ENCODE measurements at places on chromosomes 2 and 18.

DNA sequence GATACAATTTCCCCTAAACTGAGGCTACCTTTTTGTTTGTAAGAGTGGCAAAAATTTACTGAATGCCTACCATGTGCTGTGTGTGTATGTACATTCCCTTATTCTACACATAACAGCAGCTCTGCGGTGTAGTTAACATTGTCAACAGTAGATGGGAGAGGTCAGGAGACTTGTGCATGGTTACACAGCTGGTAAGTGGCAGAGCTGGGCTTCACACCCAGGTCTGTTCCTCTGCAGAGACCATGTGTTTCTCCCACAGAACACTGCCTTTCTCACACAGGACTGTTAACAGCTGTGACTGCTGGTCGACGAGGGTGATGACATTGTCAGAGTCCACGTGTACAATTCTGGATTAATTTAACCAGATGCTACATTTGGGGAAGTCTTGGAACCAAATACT lies 49.1 kb downstream of the EML6 start:
- DNase-seq, result no peak

- DNase-seq, result no peak
These were observed 132.7 kb downstream of the ALPK2 start for GRCh38 chr18:58496231-58496630.

DNA sequence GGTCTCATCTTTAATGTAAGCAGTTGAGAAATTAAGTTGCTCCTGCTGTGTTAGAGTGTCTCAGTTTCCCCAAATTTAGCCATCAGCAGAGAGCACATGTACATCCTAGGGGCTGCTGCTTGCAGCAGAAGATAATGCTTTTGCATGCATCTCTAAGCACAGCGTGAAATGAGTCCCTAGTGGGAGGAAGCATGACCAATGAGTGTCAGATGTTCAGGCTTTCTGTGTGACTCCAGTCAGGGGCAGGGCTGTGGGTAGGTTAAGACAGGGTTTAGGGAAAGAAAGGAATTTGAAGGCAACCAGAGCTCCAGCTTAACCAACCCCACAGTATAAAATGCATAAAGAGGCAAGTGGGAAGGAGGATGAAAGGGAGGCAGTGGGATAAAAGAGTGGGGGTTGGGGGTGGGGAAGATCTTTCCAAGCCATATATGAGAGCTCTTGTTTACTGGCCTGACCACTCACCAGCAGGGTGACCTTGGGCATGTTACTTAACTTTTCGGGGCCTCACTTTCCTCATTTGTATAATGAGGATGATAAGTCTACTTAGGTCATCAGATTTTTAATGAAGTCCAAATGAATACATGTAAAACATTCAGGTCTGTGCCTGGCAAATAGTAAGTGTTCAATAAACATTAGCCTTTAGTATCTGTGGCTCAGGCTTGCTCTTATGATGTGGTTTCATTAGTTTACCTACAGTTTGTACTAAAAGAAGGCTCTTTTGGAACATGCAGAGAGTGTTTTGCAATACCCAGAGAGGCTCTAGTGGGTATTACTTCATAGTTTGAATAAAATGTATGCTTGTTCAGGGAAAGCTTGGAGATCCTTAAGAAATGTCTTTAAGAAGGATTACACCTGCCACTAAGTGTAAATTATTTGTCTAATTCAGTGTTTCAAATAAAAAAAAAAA lies 42.7 kb upstream of the PELI1 start:
- no peak for DNase-seq

GRCh38 chr2:28049416-28049815 lies 158.9 kb downstream of the BABAM2 start:
- no peak for DNase-seq

- no peak for DNase-seq
These were observed 214.0 kb downstream of the SS18 start for GRCh38 chr18:25876330-25876948.

- DNase-seq, result no peak
These were observed 30.8 kb downstream of the ADCY3 start for GRCh38 chr2:24889221-24889620.

DNA sequence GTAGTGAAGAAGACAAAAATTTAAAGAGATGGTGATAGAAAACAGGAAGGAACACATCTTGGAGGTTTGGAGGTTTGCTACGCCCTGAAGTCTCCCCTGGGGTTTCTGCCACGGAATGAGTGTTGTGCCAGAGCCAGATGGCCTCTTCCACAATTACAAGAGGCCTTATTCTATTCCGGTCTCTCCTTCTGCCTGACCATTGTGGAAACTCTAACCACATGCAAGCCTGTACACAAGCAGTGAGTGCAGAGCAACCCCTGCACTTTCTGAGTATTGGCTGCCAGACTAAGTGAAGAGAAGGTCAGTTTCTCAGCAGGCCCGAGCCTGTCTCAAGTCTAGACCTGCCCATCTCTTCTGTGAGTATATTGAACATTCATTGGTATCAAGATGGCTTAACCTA lies 22.7 kb upstream of the MYO1B start:
- DNase-seq, result no peak

Data from epithelial cell of proximal tubule (primary cell).